Posterior cingulate gyrus (tissue), 11 donors: ENCODE measurements at places on chromosomes 4 and X.
A peak's percentile ranks its signal among the peaks of the same experiment; 100 is the strongest.

GRCh38 chrX:154409222-154409871, at the start of gene DNASE1L1:
TSS of gene DNASE1L1 (minus strand) at chrX:154409254. CDS start at chrX:154405568, 3,686 bp downstream.
- DNase-seq, result no peak

- DNase-seq, result no peak
Observed at GRCh38 chr4:138182838-138183426, 59.2 kb downstream of the SLC7A11 start.

- no peak for DNase-seq
Observed at GRCh38 chrX:10157543-10157942, 768 bp downstream of the CLCN4 start.

DNA sequence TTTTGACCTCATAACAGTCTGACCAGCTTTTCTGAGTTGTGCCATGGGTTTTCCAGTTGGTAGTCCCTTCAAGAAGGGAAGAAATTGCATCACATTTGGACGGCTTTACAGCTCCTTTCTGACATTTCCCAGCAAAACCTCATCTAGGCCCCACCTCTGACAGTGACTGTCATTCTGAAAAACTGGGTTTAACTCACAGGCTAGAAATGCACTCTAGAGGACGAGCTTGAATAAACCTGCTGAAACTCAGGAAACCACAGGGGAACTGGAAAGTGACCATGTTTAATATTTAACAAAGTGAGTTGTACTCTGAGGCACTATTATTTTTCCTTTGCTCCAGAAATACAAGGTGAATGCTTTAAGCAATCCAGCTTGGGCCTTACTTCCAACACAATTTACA, 434.3 kb upstream of the RASGEF1B start:
- DNase-seq, result no peak

- no peak for DNase-seq
Observed at GRCh38 chr4:67886281-67886680, 2.5 kb upstream of the TMPRSS11D start.

GRCh38 chrX:63913719-63914118, 128.7 kb upstream of the ARHGEF9 start:
- DNase-seq, result no peak

GRCh38 chrX:40938423-40938822, 146.8 kb upstream of the USP9X start:
- no peak for DNase-seq

- DNase-seq, result peak; percentile 52
Observed at GRCh38 chrX:148806145-148806870, 305.9 kb downstream of the AFF2 start.

GRCh38 chr4:67939195-67939594, 24.1 kb downstream of the TMPRSS11A start:
- DNase-seq, result no peak

- no peak for DNase-seq
Observed at GRCh38 chrX:119753639-119754257, 4.6 kb upstream of the SOWAHD start.

DNA sequence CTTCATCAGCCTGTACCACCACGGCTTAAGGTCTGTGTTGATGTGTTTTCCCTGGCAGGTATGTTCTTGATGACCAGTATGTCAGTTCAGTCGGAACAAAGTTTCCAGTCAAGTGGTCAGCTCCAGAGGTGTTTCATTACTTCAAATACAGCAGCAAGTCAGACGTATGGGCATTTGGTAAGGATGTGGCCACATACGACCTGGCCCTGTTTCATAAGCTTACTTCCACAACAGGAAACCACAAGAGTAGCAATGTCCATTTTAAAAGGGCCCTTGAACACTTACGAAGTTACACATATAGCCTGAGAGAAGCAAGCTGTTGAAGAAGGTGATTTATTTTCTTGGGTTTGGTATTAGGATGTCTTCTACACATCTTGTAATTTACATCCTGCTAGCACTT, 46.1 kb downstream of the BMX start:
- DNase-seq, result no peak

DNA sequence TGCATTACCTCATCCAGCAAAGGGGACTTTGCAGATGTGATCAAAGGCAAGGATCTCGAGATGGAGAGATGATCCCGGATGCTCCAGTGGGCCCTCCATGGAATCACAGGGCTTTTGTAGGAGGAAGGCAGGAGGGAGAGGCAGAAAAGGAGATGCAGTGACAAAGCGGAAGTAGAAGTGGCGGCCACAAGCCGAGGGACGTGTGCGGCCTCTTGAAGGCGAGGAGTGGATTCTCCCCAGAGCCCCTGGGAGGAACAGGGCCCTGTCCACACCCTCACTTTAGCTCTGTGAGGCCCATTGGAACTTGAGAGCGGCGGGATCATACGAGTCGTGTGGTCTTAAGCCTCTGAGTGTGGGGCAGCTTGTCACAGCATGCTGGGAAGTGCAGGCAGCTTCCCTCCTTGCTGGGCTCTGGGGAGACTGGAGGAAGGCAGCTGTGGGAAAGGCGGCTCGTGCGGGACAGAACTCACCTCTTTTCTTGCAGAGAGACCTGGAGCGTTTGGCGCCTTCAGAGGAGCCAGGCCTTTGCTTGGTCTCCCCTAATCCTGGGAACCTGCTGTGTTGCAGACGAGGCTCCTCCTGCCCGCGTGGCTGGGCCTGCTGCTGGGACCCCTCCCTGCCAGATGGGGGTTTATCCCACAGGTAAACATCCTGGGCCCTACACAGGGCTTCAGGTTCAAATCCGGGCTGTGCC, 10.2 kb downstream of the SH3TC1 start:
- DNase-seq, result no peak

GRCh38 chr4:159010100-159010499, 92.8 kb upstream of the RAPGEF2 start:
- no peak for DNase-seq
